Sciatic nerve (tissue), 2 donors: ENCODE measurements at places on chromosomes 3 and 15.

- no peak for DNase-seq
Observed at GRCh38 chr15:78943692-78944091, 1.2 kb downstream of the CTSH start.

- DNase-seq = no peak
Observed at GRCh38 chr3:42314411-42314810, 48.4 kb upstream of the CCK start.

DNA sequence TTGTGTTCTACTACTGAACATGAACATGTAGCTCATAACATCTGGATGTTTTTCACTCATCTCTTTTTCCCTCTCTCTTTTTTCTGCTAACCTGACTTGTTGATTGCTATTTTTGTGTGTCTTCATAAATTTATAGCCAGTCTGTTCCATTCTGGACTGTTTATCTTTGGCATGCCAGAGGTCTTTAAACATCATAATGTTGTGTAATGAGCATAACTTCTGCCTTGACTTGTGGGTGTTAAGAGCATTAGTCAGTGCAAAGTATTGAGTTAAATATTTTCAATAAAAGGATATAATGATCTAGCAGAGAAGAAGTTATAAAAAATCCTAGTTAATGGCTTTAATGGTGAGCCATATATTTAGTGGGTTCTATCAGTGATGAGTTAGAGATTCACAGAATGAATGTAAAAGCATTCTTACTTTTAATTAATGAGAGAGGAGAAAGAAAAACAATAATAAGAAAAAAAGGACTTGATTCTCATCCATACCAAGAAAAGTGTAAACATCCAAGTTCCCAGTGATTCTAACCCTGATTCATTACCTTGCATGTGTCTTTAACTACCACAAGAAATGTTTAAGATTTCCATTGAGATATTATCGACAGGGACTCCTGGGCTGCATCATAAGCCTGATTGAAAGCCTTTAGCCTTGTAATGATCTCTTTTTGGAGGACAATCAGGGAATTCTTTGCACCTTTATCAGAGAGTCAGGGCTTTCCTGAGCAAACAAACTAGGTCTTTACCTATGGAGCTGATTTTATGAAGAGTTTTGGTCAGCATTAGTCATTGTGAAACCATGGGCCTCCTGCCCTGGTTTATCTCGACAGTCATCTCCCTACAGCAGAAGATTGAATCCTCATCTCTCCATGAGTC lies 22.9 kb downstream of the MITF start:
- no peak for DNase-seq

DNA sequence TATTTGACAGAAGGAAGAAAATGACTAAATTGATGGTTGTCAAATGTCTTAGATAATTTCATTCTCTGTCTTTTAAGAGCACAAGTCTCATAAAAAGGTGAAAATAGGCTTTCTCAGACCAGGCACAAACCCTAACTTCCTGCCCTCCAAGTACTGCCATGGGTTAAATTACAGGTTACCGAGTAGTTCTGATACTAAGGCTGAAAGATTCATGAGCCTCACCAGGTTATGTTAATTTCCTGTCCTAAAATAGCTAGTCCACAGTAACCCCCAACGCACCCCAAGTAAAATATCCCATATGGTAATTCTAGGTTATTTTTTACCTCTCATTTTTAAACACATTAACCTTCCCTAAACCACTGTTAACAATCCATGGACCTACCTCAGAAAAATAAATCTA lies 42.0 kb downstream of the GSK3B start:
- DNase-seq = no peak

DNA sequence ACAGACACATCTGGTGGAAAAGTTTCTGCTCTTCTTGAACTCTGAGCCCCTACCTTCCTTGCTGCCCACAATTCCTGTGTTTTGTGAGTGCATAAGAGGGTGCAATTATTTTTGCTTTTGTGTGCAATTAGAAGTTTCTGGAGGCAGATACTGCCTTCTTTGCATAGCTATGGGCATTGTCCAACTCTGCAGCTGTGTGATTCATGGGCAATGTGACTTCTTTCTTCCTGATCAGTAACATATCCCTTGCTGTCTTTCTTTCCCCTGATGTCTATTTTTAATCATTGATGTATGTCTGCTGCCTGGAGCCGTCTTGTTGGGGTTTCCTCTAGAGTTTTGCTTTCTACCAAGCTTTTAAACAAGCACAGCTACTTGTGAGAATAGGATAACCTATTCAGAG lies 321.6 kb upstream of the CHRM5 start:
- DNase-seq = no peak

DNA sequence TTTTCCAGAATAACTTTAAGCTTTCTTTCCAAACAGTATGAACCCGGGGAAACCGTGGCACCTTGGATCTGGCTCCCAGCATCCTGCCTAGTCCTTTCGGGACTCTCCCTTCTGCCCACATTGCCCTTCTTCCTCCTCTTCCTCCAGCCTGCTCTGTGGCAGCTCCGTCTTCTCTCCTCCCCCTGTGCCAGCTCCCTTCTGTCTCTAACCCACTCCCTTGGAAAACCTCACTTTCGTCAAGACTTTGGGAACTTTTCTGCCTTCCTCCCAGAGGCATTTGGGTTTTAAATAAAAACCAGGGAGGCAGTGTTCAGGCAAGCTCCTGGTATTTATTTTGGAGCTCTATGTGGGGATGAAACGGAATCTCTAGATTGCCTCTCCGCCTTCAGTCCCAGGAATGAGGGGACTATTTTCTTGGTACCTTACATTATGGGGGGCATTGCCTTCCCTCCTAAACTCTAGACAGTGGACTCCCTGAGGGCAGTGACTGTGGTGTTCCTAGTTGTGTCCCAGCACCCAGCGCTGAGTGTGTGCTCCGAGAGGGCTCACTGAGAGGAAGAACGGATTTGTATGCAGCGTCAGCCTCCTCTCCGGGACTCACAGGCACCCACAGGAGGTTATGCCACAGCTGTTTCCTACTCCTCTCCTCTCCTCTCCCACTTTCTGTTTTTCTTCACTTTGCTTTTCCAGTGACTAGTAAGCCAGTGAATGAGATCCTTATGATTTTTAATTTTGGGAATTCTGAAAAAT lies 105.4 kb upstream of the MRPS22 start:
- no peak for DNase-seq

DNA sequence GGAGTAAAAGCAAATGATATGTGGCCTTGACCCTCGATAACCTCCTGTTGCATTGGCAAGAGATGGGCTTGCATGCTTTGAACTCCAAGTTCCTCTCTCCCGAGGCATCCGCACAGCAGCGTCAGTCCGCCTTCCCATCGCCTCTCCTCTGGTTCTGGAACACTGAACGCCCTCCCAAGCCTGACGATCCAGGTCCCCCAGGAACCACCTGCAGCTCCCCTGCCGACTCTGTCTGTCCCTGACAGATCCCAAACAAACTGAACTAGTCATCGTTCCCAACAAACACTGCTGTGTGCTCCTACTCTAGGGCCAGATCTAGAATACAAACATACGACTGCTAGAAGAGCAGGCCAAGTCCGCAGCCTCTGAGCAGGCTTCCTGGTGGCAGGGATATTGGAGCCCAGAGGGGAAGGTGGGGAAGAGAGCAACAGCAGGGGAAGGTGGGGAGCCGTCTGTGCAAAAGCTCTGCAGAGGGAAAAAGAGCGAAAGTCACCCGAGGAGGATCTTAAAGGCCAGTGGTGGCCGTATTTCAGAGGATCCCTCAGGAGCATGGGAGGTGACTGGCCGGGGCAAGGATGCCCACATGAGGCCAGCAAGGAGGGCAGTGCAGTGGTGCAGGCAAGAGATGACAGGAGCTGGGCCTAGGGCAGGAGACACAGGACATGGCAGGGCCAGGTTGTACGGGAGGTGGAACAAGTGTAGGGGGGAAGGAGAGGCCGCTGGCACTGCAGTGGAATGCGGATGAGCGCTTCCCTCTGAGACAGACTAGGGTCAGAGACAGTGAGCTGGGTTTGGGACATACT lies 50.8 kb downstream of the PCSK6 start:
- no peak for DNase-seq

DNA sequence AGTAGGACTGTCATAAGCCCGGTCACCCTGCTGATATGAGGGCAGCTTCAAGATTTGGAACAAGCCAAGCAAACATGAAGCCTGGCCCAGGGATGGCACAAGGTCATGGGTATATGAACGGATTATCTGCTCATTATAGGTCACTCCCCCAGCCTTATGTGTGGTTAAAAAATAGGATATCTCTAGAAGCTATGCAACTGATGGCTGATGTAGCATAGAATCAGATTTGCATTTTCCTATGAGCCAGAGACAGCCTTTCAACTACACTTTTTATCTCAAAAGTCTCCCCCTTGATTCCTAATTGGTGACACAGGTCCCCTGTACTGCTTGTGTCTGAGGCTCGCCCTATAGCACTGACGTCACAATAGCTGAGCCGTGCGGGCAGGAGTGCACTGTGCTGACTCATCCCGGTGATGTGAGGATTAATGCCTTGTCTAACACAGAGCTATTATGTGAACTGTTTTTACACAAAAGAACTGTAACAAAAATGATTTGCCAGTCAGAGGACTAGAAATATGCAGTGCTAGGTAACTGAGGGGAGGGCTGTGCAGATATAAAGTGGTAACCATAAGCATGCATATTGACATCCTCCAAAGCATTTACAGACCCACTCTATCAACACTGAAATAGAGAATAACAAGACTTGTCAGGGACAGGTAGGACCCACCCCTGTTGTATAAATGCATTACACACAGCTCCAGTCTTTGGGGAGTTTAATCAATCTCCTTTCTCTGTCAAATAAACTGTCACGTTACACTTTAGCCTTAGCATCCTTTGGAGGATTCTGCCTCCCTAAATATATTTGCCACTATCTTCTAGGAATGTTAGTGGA lies 204.9 kb downstream of the TIGIT start:
- DNase-seq = no peak

- DNase-seq = no peak
Observed at GRCh38 chr3:45333549-45333948, 54.8 kb upstream of the LARS2 start.

- no peak for DNase-seq
Observed at GRCh38 chr3:149411583-149411982, 34.1 kb upstream of the TM4SF1 start.

GRCh38 chr3:104392327-104392726 lies 974.4 kb upstream of the ALCAM start:
- no peak for DNase-seq

DNA sequence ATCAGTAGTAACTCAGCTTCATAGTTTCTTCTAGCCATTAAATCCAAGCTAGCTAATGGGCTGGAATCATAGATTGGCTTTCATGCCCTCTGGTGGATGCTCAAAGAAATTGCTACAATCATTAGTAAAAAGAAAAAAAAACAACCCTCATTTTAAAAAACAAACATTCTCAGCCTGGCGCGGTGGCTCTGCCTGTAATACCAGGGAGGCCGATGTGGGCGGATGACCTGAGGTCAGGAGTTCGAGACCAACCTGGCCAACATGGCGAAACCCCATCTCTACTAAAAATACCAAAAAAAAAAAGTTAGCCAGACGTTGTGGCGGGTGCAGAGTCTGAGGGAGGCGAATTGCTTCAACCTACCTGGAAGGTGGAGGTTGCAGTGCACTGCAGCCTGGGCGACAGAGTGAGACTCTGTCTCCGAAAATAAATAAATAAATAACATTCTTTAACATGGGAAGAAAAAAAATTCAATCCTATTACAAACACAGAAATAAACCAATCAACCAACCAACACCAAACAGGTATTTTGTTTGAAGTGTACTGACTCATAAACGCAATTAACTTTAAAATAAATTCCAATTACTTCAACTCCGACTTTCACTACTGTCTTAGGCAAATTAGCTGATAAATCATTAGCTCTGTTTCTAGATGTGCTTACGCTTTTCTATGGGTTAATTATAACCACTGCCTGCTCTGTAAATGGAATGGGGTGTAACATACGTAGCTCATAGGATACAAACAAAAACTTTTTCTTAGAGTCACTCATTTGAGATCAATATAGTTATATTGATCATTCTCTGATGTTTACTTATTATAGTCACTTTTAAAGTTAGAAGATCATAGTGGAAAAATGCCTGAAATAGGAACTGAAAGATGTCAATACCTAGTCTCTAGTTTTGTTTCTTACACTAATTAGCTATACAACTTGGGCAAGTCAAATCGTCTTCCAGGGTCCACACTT lies 24.9 kb downstream of the TMEM207 start:
- DNase-seq = peak; percentile 68

DNA sequence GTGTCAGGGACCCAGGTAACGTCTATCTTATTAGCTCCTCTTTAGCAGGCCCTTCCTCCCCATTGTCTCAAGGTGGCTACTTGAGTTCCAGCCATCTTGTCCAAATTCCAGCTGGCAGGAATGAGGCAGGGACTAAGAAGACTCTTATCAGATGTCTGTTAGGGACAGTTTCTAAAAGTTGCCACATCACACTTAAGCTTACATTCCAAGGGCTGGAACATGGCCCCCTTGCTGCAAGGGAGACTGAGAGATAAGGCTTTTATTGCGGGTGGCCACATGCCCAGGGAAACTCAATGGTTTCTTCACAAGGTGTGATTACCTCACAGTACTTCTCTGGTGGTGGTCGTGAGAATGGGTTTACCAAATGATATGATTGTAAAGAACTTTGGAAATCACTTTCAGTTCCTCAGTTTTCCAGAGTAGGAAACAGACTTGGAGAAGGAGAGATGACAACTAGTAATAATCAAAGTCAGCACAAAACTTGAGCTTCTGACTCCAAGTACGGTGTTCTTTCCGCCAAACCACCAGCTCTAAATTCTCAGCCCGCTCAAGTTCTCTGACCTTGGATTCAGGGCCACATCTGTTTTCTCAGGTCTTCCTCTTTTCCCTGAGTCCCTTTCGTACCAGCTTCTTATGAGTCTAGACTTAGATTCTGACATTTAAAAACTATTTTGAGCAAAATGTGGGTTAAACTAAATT lies 14.2 kb downstream of the PDIA5 start:
- no peak for DNase-seq

DNA sequence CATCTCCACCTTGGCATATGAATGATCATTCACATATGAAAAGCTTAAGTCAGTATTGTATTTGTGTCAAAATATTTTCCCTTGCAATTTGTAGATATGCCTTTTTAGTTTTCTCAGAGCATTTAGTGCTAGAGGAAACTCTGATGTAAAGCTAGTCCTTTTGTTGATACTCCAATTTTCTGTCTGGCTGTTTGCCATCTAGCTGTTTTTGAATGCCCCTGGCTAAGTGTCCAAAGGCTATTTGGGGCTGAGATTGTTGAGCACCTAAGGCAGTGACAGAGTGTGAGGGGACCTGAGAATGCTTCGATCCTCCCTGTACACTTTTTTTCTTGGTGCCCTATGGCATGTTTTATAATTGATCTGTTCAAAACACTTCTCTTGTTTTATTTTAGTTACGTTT lies 3.1 kb downstream of the SLC51B start:
- DNase-seq = no peak

DNA sequence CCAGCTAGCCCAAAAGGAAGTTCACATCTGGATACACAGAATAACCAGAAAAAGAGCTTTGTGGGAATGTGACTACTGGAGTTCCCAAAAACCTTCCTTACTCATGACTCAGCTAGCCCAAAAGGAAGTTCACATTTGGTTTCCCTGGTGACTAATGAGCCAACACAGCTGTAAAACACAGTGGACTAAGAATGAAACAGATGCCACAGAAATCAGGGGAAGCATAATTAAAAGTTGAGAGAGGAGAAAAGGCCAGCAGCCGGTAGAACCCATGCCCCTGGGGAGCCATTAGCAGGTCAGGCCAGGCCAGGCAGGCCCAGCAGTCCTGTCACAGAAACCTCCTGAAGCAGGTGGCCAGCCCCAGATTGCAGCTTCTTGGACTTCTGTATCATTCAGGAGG lies 130.3 kb downstream of the GHSR start:
- DNase-seq = peak; percentile 67
